Activated CD4-positive, CD25-positive, alpha-beta regulatory T cell treated with anti-CD3 and anti-CD28 coated beads, Interleukin-2, amount 50 U/mL, for 24 hours (primary cell): ENCODE measurements at places on chromosomes 6 and 20.
A peak's percentile ranks its signal among the peaks of the same experiment; 100 is the strongest.

GRCh38 chr6:86936834-86937218 is 502 bp upstream of the HTR1E start:
- ATAC-seq, result no peak

GRCh38 chr6:5866547-5867051 is 140.1 kb downstream of the NRN1 start:
- peak; percentile 82 for ATAC-seq

- no peak for ATAC-seq
Observed at GRCh38 chr6:8904754-8905153, 469.4 kb upstream of the SLC35B3 start.

DNA sequence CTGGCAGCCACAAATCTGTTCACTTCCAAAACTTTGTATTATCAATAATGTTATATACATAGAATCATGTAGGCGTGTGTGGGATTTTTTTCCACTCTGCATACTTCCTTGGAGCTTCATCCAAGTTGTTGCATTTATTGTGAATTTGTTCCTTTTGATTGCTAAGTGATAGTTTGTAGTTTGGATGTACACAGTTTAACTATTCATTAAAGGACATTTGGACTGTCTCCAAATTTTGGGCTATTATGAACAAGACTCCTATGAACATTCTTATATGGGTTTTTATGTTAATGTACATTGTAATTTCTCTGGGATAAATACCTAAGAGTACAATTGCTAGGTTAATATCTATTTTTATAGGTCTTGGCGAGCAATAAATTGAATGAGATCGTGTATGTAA is 36.2 kb upstream of the GCNT2 start:
- ATAC-seq, result no peak
